Left ventricle myocardium inferior (tissue), 1 donor: ENCODE measurements at places on chromosomes 12 and 14. TPM values are rescaled to one million over a fixed set of nuclear protein-coding genes. Genes with fewer than 3 reads are reported as not detected.

DNA sequence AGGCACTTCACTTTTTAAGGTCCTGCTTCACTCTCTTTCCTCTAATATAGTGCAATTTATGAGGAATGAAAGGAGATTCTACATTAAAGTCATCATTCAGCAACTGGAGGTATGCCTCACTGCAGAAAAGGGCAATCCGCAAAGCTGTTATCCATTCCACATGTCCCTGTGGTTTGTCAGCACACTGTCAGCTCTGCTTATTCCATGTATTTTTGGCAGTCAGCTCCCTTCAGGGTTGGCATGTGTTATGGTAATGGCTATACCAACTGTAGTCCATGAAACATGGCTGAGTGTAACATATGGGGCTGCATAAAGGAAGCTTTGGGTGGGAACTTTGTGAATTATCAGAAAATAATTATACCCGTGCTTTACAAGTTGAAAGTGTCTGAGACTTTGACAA, 154.1 kb downstream of the GALC start:
- no peak for DNase-seq

DNA sequence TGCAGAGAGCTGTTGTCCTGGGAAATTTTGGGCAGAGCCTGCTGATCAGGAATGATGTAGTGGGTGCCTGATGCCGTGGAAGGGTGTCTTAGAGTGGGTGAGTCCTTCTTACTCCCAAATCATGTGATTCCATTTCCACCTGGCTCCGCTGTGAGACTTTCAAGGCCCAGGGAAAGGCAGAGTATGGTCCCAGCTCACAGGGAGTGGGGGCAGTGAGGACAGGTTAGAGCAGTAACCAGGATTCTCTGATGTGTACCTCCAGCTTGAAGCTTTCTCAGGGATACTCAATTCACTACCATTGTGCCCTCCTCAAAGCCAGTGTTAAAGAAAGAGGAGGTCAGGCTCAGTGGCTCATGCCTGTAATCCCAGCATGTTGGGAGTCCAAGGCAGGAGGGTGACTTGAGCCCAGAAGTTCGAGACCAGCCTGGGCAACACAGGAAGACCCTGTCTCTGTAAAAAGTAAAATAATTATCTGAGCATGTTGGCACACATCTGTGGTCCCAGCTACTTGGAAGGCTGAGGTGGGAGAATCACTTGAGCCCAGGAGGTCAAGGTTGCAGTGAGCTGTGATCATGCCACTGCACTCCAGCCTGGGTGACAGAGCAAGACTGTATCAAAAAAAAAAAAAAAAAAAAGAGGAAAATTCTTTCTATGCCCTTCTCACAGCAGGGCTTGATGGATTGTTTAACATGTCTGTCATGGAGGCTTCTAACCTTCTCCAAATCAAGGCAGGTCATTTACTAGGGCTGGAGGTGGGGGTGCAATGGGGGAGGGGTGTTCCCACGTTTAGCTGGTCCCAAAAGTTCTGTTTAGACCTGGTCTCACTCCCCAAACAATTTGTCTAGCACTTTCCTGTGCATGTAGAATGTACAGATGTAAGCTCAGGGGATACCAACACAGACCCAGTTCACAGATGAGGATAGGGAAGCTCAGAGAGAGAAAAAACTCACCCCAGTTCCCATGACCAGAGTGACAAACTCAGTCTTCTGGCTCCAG, 12.5 kb upstream of the IQSEC3 start:
- DNase-seq = no peak

GRCh38 chr14:97441740-97442362, 644.7 kb downstream of the VRK1 start:
- no peak for DNase-seq

GRCh38 chr12:121365416-121366062, 13.3 kb upstream of the ANAPC5 start:
- no peak for DNase-seq

PLEKHG7 gene
- not detected for total RNA-seq

KRT3 gene
- not detected for total RNA-seq

GRCh38 chr12:64265839-64266238, 43.7 kb upstream of the KICS2 start:
- no peak for DNase-seq

NANOG gene
- not detected for total RNA-seq

DNA sequence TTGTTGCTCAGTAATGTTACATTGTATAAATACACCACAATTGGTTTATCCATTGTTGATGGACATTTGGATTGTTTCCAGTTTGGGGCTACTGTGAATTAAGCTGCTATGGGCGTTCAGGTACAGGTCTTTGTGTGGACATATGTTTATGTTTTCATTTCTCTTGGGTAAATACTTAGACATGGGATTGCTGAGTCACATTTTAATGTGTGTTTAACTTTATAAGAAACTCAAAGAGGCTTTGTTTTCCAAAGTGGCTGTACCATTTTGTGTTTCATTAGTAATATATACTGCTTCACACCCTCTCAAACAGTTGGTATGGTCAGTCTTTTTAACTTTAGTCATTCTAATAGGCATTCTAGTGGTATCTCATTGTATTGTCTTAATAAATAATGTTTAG, 225.0 kb downstream of the SPTSSA start:
- DNase-seq = no peak

DNA sequence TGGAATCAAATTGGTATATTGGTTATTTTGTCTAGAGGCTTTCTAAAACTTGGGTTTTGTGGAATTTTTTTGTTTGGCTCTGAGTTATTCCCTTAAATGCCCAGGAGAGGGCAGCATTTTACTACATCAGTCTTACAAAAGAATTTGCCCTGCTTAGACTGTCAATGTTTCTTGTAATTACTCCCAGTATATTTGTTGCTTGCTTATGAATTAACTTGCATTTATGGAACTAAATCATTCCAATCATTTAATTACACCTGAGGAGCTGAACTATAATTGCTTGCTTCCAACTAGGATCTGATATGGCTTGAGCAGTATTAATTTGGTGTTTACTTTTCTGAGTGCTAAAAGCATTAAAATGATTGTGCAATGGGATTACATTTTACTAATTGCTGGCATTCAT, 48.7 kb downstream of the MIPOL1 start:
- DNase-seq = no peak

DNA sequence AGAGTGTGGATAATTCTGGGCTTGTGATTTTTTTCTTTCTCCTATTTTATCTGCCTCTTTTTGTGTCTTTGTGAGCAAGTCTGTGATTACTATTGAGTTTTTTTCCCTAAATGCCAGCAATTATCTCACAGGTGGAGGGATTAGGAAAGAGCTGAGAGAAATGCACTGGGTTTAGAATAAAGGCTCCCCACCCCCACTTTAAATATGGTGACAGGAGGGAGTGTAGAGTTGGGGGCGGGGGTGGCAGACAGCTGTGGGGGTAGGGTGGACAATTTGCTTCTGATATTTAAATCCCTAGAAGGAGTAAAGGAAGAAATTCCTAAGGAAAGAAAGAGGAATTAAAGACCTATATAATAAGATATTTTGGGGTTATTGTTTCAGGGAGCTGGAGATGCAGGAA, 145.9 kb downstream of the NRXN3 start:
- DNase-seq = no peak

GRCh38 chr14:98227727-98228111, 1044.3 kb downstream of the BCL11B start:
- no peak for DNase-seq

C14orf39 gene
- total RNA-seq = not detected

GRCh38 chr12:15875863-15876262, 6.3 kb upstream of the STRAP start:
- DNase-seq = no peak

DNA sequence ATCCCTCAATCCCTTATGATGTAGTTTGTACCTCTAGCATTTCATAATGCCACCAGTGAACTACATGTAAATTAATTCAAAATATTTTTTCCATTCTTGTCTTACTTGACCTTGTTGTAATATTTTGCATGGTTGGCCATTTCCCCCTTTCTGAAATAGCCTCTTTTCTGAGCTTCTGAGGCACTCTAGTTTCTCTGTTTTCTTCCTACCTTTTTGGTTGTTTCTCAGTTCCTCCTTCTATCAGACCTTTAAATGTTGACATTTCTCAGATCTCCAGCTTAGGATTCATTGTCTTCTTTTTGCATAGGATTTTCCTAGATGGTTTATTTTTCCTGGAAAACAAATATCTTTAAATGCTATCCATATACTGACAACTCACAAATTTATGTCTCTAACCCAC, 9.8 kb upstream of the RMST start:
- DNase-seq = no peak

RNF212B gene
- not detected for total RNA-seq

DIO2 gene
- total RNA-seq = 6.4 TPM

GRCh38 chr12:56978397-56979138, 21.2 kb upstream of the RDH16 start:
- DNase-seq = no peak

DNA sequence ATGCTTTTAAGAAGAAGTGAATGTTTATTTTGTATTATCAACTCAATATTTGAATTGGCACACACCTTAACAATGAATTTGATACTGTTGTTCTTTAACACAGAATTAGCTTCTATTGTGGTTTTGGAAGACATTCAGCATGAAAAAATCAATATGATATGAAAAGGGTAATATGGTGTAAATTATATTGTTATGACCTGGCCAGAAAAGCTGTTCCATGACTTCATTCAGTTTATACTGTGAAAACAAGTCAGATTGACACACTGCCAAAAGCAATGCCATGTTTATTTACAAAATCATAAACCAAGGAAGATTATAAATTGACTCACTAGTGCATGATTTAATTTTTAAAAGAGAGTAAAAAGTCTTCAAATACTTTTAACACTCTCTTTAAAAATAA, 851.4 kb upstream of the SEL1L start:
- DNase-seq = no peak

- DNase-seq = no peak
Measured at GRCh38 chr12:42178101-42178500, 33.4 kb upstream of the GXYLT1 start.

CYP27B1 gene
- total RNA-seq = not detected

LMBR1L gene
- total RNA-seq = 27.5 TPM

DNA sequence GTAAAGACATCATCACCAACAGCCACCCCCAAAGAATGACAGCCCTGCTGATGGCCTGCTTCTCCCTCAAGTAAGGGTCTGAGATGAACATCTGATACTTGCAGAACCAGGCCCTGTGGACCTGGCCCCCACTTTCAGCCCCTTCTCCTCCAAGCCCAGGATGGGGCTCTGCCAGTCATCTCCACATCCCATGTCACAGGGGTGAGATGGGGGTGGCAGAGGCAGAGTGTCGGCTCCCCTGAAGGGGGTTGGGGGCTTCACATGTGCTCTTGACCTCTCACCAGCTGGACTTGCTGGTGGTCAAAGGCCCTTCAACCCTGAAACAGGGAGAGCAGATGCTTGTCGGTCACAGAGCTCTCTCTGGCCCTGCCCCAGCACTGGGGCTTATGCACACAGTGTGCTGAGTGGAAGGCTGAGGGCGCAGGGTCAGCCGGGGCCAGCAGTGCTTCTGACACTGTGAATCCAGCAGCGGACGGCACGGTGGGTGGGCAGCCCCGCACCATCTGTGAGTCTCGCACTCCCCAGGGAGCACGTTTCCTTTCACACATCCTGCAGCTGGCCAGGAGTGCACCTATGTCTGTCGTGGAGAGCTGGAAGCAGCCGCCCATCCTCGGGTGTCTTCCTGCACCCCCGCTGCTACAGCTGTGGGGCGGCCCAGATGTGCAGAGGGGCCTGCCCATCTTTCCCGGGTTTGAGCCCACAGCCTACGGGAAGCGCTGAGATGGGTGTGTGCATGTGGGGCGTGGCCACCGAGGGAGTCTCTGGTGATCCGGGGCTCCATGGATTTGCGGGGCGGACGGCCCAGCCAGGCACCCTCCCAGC, 94.3 kb downstream of the ADGRD1 start:
- DNase-seq = peak; percentile 58

P2RX7 gene
- 1.6 TPM for total RNA-seq

DNA sequence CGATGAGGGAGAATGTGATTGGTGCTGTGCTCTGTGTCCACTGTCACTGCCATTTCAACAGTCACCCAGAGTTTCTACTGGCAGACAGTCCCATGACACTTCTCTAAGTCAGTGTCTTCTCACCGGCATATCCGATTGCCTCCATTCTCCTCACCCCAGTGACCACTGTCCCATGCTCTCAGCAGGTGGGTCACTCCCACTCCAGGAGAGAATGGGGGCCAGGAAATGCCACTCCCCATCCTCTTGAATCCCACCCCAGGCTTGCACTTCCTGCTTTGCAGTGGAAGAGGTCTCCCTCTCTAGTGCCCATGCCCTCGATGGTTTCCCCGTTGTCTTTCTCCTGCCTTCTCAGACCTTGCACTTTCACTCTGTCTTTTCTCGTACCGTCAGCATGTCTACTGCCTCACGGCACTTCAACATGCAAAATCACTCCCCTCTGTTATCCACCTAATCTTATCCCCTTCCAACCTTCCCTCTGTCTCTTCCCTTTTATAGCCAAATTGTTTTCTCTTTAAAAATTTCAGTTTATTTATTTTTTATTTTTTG, 2.2 kb upstream of the EP400 start:
- no peak for DNase-seq

DNA sequence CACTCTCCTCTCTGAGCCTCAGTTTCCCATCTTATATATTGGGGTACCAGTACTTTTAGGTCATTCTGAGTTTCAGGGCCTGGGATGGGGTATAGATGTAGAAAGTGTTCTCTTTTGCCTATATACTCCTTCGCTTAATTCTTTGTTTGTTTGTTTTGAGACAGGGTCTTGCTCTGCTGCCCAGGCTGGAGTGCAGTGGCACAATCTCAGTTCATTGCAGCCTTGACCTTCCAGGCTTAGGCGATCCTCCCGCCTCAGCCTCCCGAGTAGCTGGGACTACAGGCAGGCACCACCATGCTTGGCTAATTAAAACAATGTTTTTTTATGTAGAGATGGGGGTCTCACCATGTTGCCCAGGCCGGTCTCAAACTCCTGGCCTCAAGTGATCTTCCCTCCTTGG, 152.1 kb downstream of the AACS start:
- no peak for DNase-seq

GRCh38 chr12:105322070-105322469, 8.4 kb upstream of the C12orf75 start:
- no peak for DNase-seq

DNA sequence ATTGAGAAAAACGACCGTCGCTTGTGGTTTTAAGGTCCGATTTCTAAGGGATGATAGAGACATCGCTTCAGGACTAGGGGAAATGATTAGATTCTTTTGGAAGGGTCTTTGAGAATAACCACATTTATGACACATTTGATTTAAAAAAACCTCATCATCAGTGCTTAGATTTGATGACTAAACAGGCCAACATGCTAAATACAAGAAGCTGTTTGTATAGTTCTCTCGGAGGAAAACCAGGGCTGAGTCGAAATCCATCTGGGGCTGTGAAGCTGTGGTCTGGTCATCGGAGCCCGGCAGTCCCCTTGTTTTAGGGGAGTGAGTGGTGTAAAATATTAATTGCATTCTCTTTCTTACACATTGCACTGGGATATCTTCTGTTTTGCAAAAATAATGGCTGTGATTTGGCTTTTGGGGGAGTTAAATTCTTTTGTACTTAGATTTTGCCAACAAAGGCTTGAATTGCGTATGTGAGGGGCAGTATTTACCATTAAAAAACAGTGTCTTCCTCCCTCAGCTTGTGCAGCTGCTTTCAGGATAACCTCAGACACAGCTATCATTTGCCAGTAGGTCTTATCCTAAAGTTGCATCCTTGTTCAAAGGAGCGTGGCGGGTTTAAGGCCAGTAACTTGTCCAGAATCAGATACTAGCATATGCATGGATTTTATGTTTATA, 550 bp downstream of the GNG2 start:
- DNase-seq = no peak

- DNase-seq = no peak
Measured at GRCh38 chr12:14450479-14450878, 85.0 kb downstream of the ATF7IP start.

CCDC196 gene
- not detected for total RNA-seq

- no peak for DNase-seq
Measured at GRCh38 chr12:130826151-130826801, 12.8 kb downstream of the STX2 start.

CLEC14A gene
- 34.3 TPM for total RNA-seq

- peak; percentile 95 for DNase-seq
Measured at GRCh38 chr12:53052419-53053217, 2.8 kb downstream of the TNS2 start.
